ENCODE measurements at places on chromosomes 3 and 15.

DNA sequence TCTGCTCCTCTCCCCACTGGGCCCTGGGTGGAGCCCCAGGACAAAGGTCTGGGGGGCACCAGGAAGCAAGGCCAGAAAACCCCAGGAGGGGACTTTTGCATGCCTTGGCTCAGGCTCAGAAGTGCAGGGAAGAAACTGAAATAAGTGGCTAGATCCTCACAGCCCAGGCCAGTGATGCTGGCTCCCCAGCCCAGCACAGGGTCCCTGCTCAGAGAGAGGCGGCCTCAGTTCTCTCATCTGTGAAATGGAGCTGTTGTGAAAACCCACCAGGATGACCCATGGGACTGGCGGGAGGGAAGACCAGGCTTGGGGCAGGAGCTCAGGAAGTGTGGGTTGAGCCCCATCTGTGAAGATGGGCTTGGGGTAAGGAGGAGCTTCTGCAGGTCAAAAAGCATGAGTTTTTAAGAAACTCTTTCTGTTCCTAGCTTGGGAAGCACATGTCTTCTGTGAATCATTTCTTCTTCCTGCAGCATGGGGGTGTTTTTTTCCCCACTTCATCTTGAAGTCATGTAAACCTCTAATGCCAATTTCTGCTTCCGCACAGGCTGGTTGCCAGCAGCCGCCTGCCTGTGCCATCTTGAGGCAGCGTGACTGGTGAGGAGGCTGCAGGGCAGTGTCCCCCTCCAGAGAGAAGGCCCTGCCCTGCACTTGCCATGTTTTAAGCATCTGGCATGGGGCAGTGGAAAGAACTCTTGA lies 118.6 kb downstream of the SMAD6 start:
- no peak for DNase-seq

DNA sequence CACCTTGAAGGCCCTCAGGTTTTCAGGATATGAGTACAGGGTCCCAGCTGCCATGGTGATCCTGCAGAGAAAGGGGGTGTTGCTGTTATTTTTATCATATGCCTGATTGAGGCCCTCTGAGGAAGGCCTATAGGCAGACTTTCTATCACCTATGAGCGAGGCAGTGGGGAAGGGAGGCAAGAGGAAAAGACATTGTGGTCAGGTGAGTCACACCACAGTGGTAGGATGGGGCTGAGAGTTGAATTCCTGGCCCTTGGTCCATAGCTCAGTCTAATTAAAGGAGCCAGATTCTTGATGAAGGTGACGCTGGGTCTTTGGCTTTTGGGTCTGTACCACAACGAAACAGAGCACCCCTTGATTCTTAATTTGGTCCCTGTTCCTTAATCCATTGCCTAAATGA lies 72.7 kb downstream of the ZNF621 start:
- no peak for DNase-seq

- DNase-seq: no peak
Observed at GRCh38 chr15:65956307-65956706, 87.0 kb downstream of the RAB11A start.

- DNase-seq: no peak
Observed at GRCh38 chr3:126210606-126211005, 30.2 kb upstream of the ALDH1L1 start.

GRCh38 chr3:133119176-133119575 lies 81.0 kb downstream of the TMEM108 start:
- no peak for DNase-seq

DNA sequence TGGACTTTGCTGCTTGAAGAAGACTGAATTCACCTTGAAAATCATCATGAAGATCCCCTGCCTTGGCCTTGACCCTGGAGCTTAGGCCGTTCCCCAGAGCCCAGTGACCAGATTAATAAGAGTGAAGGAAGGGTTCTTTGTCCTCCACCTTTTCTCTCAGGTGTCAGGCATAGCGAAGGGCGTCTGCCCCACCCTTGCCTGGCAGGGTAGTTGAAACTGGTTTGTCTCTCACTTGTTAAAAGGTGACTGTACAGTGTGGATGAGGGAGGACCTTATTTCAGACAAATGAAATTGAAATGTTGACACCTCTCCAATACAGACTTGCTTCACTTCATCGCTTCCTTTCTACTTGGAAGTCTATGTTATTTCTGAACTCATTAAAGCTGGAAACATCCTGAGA lies 223.7 kb upstream of the BHLHE40 start:
- no peak for DNase-seq

- peak; percentile 92 for DNase-seq
Observed at GRCh38 chr3:43389388-43390254, 103.3 kb downstream of the SNRK start.

DNA sequence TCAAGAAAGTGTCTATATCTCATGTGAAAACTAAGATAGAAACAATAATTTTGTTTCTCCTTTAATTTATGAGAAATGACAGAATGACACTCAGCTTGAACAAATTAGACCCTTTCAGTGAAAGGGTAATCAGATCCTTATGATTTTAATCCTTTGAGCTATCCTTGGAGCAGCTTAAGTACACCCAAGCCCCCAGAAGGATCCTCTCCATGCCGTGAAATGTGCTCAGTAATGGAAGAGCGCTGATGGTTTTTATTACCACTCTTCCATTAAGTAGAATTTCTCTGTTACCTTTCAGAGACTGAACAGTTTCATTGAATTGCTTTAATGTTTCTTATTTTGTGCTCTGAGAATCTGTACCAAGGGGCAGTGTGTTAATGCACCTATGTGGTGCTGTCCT lies 54.3 kb downstream of the HMG20A start:
- no peak for DNase-seq

GRCh38 chr3:115245438-115245837 lies 98.3 kb upstream of the ZBTB20 start:
- peak; percentile 78 for DNase-seq

- no peak for DNase-seq
Observed at GRCh38 chr3:16174389-16174788, at the start of gene GALNT15. TSS of gene GALNT15 (plus strand) at chr3:16174680. CDS start at chr3:16175152, 472 bp downstream.

GRCh38 chr3:197339841-197340520 lies 41.6 kb upstream of the DLG1 start:
- no peak for DNase-seq

DNA sequence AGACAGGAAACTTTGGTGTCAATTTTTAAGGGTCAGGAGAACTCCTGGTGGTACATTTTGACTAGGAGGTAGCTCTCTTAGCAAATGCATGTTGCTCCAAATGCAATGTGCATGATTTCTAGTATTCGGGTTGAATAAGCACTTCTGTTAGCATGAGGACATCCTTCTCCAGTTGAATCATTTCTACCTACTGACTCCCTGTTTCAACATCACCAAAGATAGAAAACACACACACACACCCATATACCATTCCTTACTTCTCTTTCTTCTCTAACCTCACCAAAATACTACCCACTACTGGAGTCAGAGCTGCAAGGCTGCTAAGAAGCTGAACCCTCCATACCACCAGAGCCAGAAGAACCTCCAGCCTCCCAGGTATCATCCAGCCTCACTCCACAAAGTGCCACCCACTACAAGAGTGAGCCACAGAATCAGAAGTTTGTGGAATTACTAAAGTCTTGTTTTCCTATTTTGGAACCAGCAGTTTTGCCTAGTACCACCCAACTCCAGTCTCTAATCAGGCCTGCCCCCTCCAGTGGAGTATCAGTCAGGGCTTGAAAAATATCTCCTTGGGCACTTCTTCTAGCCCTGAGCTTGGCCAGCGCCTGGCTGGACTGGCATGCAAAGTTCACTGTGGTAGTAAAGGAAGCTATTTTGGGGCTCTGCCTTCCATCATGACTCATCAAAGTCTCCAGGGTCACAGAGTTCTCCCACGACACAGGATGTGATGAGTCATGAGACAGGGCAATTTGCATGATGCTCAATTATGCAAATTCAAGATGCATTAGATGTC lies 110.3 kb downstream of the CYP19A1 start:
- peak; percentile 94 for DNase-seq

- no peak for DNase-seq
Observed at GRCh38 chr3:26560081-26560480, 62.5 kb upstream of the LRRC3B start.

Data from MV-4-11 (cell line).